ENCODE measurements at places on chromosomes 6 and 20.
A peak's percentile ranks its signal among the peaks of the same experiment; 100 is the strongest.

DNA sequence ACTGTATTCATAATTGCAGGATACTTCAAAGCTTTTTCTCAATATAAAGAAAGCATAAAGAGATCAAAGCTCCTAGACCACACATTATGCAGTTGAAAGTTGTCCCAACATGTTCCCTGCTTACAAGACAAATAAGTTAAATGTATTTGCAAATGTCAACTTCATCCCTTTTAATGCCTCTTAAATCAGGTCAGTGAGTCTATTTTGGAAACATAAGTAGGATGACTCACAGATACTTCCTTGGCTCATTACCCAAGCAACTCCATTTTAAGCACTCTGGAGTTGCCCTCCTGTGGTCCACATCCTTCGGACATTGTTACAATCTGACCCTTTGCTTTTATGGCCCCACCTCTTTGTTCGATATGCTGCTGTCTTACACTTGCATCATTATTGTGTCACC lies 162.0 kb downstream of the FAXC start:
- DNase-seq, result no peak

DNA sequence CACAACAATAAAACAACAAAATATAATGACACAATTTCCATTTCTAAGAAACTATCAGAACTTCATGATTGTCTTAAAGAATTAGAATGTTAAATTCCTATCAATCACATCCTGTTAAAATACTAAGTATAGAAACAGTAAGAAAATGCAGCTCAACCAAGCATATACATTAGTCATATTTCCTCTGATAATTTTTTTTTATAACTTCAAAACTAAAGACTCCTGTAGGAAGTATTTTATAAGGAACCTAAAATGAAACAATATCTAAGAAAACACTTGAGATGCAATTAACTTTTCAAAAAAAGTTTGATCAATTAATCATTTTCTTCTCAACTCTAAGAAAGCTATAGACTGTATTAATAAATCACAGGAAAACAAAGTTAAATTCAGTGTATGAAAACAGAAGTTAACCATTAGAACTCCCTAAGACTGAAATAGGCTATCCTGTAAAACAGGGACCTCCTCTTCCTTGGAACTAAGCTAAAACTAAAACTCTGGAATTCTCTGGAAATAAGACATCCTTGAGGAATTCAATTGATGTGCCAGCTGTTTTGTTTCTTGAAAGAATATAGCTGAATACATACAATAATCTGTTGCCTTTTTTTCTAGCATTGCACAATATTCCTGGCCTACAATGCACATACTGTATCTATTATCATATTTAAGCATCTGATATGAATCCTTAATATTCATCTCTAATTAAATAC lies 19.8 kb downstream of the FKBP5 start:
- DNase-seq, result no peak

- peak; percentile 81 for DNase-seq
These were observed 41.3 kb downstream of the TXLNB start for GRCh38 chr6:139250296-139251044.

GRCh38 chr6:51949526-51949925 lies 137.9 kb downstream of the PKHD1 start:
- no peak for DNase-seq

- DNase-seq, result peak; percentile 84
These were observed 789 bp downstream of the CCND3 start for GRCh38 chr6:41940759-41941279.

- DNase-seq, result no peak
These were observed 42.4 kb upstream of the GNRH2 start for GRCh38 chr20:3000852-3001523.

DNA sequence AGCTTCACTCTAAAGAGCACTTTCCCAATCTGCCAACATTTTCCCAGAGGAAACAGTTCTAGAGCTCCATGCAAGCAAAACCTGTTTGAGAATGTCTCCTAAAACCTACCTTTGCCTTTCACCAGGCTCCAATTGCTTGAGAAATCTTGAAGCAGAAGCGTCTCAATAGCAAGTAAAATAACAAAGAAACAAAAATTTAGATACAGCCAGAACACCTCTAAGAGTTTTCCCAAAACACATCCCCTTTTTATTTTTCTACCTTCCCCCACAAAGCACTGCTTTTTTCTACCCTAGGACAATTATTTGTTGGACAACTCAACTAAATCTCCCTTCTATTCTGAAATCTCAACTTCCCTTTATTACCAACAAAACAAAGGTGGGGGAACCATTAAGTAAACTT lies 3.6 kb downstream of the VGLL2 start:
- DNase-seq, result no peak

GRCh38 chr6:40438246-40438887 lies 148.8 kb downstream of the LRFN2 start:
- DNase-seq, result no peak

DNA sequence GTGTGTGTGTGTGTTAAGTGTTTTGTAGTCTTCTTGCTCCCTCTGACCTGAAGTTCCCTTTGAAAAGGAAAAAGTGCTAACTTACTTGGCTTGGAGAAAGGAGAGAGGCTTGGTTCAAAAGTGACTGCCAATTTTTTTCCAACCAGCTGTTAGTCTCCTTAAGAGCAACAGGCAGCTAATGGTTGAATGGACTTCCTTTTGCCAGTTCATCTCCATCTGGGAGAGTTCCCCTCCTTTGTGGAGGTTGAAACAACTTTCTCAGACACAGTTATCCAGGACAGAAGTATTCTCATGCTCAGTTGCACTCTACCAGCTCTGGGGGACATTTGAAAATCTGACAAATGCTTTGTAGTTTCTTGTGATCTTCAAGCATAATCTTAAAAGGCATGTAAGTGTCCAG lies 4.5 kb downstream of the RIPOR2 start:
- DNase-seq, result no peak

GRCh38 chr6:56250266-56250665 lies 2.9 kb upstream of the COL21A1 start:
- DNase-seq, result no peak

DNA sequence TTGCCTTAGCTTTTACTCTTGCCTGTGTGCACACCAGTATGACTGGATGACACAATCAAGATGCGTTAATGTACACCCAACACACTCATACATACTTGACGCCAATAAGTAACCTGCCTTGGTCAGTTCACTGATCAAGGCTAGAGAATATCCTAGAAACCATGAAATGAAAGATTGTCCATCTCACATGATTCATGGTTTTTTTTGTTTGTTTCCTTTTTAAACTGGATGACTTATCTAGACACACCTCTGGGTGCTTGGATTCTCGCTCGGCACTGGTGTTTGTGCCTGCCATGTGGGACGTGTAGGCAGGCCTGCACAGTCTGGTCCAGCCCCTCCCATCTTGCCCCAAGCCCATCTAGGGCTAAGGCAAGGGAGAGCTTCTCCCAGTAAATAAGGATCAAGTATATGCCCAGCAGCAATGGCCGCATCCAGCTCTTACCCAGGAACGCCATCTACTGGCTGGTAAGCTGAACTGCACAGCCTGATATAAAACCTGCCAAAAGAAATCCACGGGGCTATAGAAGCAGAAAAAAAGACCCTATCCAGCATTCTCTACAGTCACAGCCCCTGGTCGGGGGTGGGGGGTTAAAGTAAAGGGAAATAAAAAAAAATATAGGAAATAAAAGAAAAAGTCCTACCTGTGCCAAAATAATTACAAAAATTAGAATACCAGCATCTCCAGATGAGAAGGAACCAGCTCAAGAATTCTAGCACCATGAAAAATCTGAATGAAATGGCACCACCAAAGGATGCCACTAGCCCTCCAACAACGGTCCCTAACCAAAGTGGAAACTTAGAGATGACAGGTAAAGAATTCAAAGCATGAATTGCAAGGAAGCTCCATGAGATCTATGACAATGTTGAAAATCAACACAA lies 73.3 kb downstream of the OTOR start:
- no peak for DNase-seq

GRCh38 chr6:148720406-148720805 lies 26.4 kb upstream of the UST start:
- DNase-seq, result no peak

- peak; percentile 50 for DNase-seq
These were observed 88.3 kb downstream of the ANKRD60 start for GRCh38 chr20:58139849-58140786.

- DNase-seq, result peak; percentile 54
These were observed 86.7 kb downstream of the TRERF1 start for GRCh38 chr6:42365021-42365420.

- no peak for DNase-seq
These were observed 56.1 kb downstream of the ADGRG6 start for GRCh38 chr6:142357879-142358278.

- DNase-seq, result no peak
These were observed 81.9 kb downstream of the GJA10 start for GRCh38 chr6:89975991-89976693.

- no peak for DNase-seq
These were observed at the start of gene VNN1 for GRCh38 chr6:132713352-132714134. Gene VNN1, minus strand, starts transcription at chr6:132714055. Its CDS starts 20 bp downstream, at chr6:132714035.

GRCh38 chr20:58713801-58714339 lies 21.3 kb downstream of the NPEPL1 start:
- DNase-seq, result peak; percentile 58

GRCh38 chr20:16607364-16608276 lies 34.4 kb upstream of the KIF16B start:
- DNase-seq, result no peak

DNA sequence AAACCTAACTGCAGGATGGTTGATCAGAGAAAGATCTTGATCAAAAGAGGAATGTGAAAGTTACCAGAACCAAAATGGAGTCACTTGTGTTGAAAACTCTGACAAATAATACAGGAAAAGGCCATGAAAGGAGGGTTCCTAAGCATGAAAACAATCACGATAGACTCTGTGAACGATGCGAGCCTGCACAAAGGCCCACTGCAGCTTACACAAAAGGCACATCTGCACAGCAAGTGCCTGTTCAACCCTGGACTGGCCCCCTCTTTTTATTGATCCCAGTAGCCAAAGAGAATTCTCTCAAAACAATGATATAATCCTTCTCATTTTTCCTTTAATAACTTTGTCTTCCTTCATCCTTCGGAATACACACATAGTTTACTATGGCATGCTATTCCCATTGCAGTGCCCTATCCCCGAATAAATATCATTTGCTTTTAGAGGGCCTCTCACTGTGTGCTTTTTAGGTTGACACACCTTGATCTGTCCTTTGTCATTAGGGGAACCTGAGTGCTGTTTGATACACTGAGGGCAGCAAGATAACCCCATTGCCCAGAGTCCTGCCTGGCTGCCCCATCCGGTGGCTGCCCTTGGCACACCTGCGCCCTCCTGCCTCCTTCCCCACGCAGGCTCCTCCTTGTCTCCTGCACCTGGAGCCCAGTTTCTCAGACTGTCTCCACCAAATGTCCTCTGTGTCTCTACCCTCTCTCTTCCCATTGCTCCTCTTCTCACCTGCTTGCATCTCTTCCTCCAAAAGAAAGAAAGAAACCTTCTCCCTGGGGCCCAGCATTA lies 98.3 kb upstream of the FRMD1 start:
- DNase-seq, result peak; percentile 46

GRCh38 chr6:63923139-63923739 lies 287.6 kb downstream of the PHF3 start:
- DNase-seq, result no peak

GRCh38 chr6:143843677-143843999 lies 500 bp downstream of the LTV1 start:
- no peak for DNase-seq

- no peak for DNase-seq
These were observed 34.2 kb upstream of the NKAIN2 start for GRCh38 chr6:123769431-123769830.

- DNase-seq, result no peak
These were observed 48.6 kb downstream of the UQCC1 start for GRCh38 chr20:35363190-35363589.

- DNase-seq, result no peak
These were observed 31.9 kb downstream of the VAPB start for GRCh38 chr20:58420798-58421496.

DNA sequence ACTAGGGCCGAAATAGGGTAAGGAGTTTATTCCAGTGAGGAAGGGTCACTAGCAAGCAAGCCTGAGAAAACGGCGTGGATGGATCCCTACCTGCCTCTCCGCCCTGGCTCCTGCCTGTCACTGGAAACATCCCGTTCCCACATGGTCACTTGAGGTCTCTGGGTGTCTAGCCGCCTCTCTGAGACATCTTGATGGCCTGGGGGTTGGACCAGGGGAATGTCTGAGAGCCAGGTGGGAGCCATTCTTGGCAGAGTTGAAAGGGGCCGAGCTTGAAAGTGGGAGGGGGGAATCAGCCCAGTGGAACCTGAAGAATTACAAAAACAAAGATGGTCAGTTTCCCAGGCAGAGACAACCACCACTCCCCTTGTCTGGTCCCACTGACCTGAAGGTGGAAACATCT lies 961 bp downstream of the CCHCR1 start:
- no peak for DNase-seq

- no peak for DNase-seq
These were observed 95.6 kb downstream of the RAMACL start for GRCh38 chr6:166490671-166491500.

Data from activated effector memory CD4-positive, alpha-beta T cell treated with anti-CD3 and anti-CD28 coated beads, Interleukin-2, amount 50 U/mL, for 16 hours (primary cell).